ENCODE measurements at places on chromosomes 1 and 21.

- no peak overlapping the region for H3K27ac ChIP-seq
- H3K27me3 ChIP-seq, result no peaks in the 10 kb centered on the region
- H3K4me1 ChIP-seq, result no peaks in the 10 kb centered on the region
- H3K36me3 ChIP-seq, result no peaks in the 10 kb centered on the region
- H3K4me3 ChIP-seq, result no peak overlapping the region
Measured at GRCh38 chr1:160486453-160486852, 36.6 kb downstream of the SLAMF6 start.

GRCh38 chr21:19864476-19864875, 1133.7 kb upstream of the NCAM2 start:
- no peaks in the 10 kb centered on the region for H3K36me3 ChIP-seq
- DNase-seq, result no peak
- no peaks in the 10 kb centered on the region for H3K27me3 ChIP-seq
- H3K27ac ChIP-seq, result no peak overlapping the region
- H3K4me1 ChIP-seq, result no peaks in the 10 kb centered on the region

DNA sequence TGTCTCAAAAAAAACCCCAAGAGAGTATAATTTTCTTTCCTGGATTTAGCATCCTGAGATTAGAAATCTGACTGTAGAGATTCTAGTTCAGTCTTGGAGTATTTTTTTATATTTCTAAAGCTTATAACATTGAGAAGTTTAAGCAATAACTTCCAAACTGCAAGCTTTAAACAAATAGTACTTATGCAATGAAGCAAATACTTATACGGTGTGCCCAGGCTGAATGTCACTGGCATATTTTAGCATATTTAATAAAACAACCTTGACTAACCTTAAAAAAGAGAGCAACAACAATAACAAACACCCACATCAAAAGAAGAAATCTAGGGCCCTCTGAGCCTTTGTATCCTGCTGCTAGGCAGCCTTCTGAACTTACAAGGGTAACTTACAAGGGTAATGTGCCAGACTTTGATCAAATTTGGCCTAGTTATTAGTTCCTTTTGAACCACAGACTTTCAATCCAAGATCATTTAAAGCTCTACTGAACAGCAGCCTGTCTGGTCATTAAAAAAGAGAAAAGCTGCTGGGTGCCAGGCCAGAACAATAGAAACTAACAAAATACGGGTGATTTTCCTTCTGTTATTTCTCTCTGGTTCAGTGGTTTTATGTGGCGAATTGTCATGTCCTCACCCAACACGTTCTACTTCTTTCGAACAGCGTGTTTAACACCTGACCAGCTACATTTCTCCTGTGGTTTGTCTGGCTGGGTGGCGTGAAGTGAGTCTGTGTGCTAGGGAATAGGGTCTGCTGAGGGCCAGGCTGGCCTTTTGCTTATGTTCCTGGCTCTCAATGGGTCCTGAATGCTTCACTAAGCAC, 16.2 kb downstream of the MTOR start:
- DNase-seq, result no peak
- H3K27ac ChIP-seq, result no peak overlapping the region
- no peaks in the 10 kb centered on the region for H3K27me3 ChIP-seq
- H3K4me3 ChIP-seq, result no peak overlapping the region
- H3K4me1 ChIP-seq, result no peaks in the 10 kb centered on the region

GRCh38 chr1:220521778-220522177, 6.2 kb upstream of the MARK1 start:
- no peak overlapping the region for H3K27ac ChIP-seq
- DNase-seq, result no peak
- H3K4me1 ChIP-seq, result peaks cover 40% of the 10 kb centered on the region
- H3K27me3 ChIP-seq, result no peaks in the 10 kb centered on the region
- no peak overlapping the region for H3K4me3 ChIP-seq
- H3K36me3 ChIP-seq, result no peaks in the 10 kb centered on the region

DNA sequence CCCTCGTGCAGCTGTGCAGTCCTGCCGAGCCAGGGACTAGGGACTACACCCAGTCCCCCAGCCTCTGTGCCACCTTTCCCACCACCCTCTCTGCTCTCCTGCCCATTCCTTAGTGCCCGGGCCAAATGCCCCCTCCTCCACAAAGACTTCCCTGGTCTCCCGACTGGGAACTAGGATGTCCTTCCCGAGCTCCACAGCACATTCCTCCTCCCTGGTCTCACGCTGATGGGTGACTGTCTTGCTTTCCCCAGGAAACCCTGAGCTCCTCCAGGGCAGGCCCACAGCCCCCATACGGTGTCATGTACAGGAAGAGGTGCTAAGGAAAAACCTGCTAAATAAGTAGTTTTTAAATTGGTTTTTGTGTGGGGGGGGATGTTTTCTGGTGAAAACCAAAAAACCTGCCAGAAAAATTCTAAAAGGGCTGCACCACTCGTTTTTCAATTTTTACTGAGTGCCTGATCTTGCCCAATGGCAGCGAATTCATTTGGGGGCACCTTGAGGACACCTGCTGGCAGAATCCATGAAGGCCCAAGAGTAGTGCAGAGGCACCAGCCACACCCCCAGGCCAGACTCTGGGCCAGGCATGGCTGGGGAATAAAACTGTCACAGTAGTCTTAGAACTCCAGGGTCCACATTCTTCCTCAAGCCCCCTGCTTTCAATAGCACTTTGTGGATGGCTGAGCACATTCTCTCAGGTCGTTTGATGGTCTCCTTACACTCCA, 50.4 kb downstream of the GLIS1 start:
- DNase-seq, result no peak
- H3K4me1 ChIP-seq, result no peaks in the 10 kb centered on the region
- peaks cover 3% of the 10 kb centered on the region for H3K27me3 ChIP-seq
- H3K36me3 ChIP-seq, result no peaks in the 10 kb centered on the region

GRCh38 chr1:66214901-66215300, 319.1 kb upstream of the SGIP1 start:
- no peak overlapping the region for H3K4me3 ChIP-seq
- no peak for DNase-seq
- no peaks in the 10 kb centered on the region for H3K36me3 ChIP-seq
- H3K27me3 ChIP-seq, result no peaks in the 10 kb centered on the region
- no peak overlapping the region for H3K27ac ChIP-seq

GRCh38 chr21:35976481-35976880, 83.8 kb downstream of the SETD4 start:
- H3K4me3 ChIP-seq, result no peak overlapping the region
- H3K27me3 ChIP-seq, result no peaks in the 10 kb centered on the region
- no peaks in the 10 kb centered on the region for H3K4me1 ChIP-seq
- no peak for DNase-seq
- H3K36me3 ChIP-seq, result no peaks in the 10 kb centered on the region

DNA sequence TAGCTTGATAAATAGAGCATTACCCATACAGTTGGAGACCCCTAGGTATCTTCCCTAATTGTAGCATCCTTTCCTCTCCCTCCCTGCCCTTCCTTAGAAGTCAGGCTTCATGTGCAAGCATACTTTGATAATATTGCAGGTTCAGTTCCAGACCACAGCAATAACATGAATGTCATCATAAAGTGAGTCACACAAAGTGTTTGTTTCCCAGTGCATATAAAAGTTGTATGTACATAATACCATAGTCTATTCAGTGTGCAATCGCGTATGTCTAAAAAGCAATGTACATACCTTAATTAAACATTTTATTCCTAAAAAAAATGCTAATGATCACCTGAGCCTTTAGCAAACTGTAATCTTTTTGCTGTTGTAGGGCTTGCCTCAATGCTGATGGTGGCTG, 33.4 kb upstream of the KAZN start:
- no peak overlapping the region for H3K27ac ChIP-seq
- no peaks in the 10 kb centered on the region for H3K4me1 ChIP-seq
- no peaks in the 10 kb centered on the region for H3K27me3 ChIP-seq
- no peaks in the 10 kb centered on the region for H3K36me3 ChIP-seq
- no peak overlapping the region for H3K4me3 ChIP-seq
- no peak for DNase-seq

DNA sequence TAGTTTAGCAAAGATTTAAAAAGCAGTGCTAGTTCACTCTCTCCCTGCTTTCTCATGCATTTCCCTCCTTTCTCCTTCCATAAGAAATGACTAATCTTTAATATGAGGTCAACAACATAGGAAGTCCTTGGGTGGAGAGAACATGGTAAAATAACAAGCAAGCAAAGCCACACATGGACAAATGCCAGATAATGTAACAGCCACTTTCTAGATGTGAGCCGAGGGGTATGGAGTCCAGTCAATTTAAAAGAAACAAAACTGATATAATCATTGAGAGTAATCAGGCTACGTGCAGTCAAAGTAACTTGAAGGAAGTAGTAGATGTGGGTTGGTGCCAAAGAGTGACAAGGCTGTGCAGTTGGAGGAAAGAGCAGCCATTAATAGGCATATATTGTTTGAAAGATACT, 69.6 kb downstream of the DUSP10 start:
- H3K4me3 ChIP-seq, result no peak overlapping the region
- DNase-seq, result no peak
- peaks cover 5% of the 10 kb centered on the region for H3K4me1 ChIP-seq
- H3K27me3 ChIP-seq, result no peaks in the 10 kb centered on the region
- H3K36me3 ChIP-seq, result no peaks in the 10 kb centered on the region

DNA sequence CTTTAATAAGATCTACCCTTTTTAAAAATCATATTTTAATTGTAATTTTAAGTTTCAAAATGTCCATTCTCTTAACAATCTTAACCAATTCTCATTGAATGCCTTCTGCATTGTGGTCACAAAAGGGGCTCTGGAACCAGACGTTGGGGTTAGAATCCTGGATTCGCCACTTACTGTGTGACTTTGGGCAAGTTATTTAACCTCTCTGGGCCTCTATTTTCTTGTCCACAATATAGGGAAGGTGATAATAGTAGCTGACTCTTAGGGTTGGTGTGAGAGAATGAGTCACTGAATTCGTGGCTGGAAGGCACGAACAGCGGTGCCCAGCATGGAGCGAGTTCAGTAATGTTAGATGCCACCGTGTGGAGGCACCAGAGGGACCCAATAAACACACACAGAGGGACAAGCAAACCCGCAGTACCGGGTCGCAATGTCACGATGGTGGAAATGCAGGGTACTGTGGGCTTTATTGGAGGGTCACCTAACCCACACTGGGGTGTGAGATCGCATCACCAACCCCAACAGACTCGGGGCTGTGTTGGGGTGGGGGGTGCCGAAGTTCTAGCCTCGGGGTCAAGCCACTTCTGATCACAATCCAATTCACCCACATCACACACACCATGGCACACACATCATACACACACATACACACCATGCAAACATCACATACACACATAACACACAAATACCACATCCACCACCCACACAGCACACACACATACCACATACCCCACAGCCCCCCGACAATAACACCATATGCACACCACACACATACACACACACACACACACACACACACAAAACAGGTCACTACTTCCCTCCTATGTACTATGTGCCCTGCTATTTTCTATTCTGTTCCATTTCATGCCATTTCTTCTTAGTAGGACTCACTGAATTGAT, 27.0 kb upstream of the IFNAR2 start:
- no peak overlapping the region for H3K4me3 ChIP-seq
- no peaks in the 10 kb centered on the region for H3K27me3 ChIP-seq
- no peak for DNase-seq
- no peak overlapping the region for H3K27ac ChIP-seq

DNA sequence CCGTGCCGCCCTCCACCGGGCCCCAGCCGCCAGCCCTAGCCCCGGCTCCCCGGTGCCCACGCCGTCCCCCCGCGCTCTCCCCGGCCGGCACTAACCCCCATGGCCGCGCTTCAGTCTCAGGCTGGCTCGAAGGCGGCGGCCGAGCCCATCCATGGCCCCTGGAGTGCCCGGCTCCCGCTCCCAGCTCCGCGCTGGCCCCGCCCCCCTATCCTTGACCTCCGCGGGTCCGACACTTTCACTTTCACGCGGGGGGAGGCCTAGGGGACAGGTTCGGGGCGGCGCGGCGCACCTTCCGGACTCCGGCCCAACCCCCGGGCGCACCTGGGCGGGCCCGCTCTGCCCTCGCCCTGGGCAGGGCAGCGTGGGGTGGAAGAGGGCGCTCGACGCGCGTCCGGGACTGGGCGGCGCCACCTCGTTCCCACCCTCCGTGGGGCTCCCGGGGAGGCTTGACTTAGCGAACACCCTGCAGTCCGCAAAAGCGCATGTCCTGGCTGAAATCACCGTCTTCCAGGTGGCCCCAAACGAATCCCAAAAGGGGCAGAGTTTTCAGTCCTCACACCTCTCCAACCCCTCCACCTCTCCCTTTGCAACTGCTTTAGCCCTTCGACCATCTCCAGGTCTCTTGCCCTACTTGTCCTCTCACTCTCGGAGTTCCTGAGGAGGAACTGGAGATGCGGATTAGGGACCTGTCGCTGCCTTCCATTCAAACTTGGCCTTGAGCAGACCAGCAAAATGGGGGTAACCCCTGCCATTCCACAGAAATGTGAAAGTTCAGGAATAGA, 3.9 kb upstream of the DENND2D start:
- H3K36me3 ChIP-seq, result peaks cover 3% of the 10 kb centered on the region
- H3K27me3 ChIP-seq, result no peaks in the 10 kb centered on the region
- DNase-seq, result peak; percentile 37
- peak overlapping the region; percentile 96 for H3K27ac ChIP-seq

GRCh38 chr1:71054281-71054731, 6.7 kb upstream of the PTGER3 start:
- H3K4me3 ChIP-seq, result no peak overlapping the region
- no peaks in the 10 kb centered on the region for H3K4me1 ChIP-seq
- peaks cover 4% of the 10 kb centered on the region for H3K36me3 ChIP-seq
- H3K27me3 ChIP-seq, result no peaks in the 10 kb centered on the region
- no peak overlapping the region for H3K27ac ChIP-seq

DNA sequence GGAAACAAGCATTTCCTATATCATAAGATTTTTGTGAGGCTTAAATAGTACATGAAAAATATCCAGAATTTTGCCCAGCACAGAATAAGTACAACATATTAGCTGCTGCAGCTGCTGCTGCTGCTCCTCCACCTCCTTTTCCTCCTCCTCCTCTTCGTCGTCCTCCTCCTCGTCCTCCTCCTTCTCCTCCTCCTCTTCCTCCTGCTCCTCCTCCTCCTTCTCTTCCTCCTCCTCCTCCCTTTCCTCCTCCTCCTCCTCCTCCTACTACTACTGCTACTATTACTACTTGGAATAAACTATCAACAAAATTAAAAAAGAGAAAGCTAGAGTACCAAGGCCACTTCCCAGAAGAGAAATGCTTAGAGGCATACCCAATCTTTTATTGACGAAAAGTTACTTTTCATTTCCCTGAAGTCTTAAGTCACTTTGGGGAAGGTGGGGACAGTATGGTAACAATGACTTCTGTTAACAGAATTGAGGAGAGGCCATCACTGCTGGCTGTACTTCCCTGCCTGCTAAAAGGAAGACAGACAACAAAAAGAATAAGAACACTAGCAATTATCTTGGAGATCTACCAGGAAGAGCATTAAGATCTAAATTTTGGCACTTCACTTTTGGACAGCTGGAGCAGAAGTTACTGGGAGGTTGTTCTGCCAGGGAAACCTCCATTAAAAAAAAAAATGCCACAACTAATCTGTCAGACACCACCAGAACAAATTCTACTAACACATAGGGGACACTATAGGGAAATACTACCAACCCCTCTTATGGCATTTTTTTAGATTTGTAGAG, 7.1 kb downstream of the DENND1B start:
- H3K4me3 ChIP-seq, result no peak overlapping the region
- no peaks in the 10 kb centered on the region for H3K27me3 ChIP-seq
- peaks cover under 1% of the 10 kb centered on the region for H3K4me1 ChIP-seq
- no peaks in the 10 kb centered on the region for H3K36me3 ChIP-seq
- DNase-seq, result no peak

All from esophagus squamous epithelium (tissue), 5 donors.